ENCODE measurements at places on chromosomes 3 and 15.

DNA sequence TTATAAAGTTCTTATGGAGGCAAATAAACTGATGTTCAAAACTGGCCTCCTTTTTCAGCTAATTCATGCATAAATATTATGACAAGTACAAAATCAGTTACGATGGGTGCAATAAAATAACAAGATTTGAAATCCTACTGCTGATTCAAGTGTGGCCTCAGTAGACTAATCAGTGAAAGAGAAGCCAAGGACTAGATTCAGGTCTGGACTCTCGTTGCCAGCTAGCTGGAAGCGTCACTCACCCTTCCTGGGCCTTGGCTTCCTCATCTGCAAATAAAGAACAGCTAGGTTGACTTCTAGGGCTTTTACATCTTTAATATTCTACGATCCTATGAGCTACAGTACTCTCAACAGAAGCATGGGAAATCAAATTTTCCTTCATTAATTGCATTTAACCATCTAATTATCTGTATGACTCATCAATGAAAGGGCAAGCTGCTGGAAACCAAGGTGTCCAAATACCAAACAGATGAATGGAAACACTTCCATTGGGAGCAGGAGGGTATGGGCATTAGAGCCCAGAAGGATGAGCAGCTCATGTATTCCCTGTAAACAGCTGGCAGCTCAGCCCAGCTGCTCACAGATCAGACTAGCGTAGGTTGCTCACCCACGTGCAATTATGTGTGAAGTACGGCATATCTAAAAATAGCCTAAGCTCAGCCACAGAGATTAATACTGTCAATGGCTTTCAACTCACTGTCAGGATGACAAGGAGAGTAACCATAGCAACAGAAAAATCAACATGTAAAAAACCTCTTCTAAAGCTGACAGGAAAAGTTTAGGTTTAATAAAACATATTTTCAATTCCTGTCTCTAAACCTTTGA lies 294.8 kb downstream of the PLCL2 start:
- no peak for DNase-seq

- DNase-seq, result no peak
These were observed 363.6 kb downstream of the NR2F2 start for GRCh38 chr15:96693990-96694517.

DNA sequence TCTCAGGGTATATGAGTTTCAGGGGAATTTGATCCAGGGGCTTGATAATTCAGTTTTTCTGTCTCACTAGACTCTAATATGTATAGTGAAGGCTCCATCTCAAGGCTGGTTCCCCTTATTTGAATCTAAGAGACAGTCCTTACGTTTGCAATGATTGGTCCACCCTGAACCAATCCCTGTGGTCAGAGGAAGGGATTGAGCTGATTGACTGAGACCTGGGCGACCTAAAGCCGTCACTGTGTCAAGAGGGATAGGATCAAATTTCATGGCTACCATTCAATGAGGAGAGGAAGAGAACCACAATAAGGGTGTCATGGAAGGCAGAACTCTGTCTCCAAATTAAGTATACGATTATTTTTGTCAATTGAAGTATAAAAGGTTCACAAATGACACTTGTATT lies 16.3 kb downstream of the NUDT16 start:
- DNase-seq, result no peak

DNA sequence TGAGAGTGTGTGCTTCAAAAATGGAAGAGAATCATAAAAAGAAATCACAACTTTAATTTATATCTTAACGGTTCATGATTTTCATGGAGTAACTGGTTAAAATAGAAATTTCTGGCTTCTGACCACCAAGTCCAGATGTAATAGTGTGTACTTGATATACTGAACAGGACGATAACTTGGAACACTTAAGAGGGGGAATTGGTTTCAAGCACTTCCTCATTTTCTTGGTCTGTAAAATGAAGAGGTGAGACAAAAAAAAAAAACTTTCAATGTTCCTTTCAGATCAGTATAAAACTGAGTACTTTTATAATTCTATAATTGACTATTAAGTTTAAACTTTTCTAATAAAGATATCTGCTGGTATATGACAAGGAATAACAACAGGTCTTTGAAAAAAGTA lies 64.0 kb upstream of the TRA2B start:
- no peak for DNase-seq

- no peak for DNase-seq
These were observed 91.3 kb downstream of the LARS2 start for GRCh38 chr3:45479621-45480035.

DNA sequence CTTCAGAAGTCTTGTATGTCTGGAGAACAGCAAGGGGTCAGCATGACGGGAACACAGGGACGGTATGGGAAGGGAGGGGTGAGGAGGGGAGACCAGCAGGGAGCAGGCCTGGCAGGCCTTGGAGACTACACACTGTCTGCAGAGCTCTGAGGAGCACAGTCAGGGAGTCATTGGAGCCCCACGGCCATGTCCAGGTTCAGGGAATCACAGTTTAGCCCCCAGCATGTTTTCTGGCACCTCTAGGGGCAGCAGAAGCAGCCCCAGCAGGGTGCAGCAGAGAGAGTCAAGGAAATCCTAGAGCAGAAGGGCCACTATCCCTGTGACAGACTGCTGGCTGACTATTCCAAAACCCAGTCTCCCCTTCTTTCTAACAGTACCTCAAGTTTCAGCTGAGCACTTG lies 3.2 kb downstream of the LAMP3 start:
- no peak for DNase-seq

DNA sequence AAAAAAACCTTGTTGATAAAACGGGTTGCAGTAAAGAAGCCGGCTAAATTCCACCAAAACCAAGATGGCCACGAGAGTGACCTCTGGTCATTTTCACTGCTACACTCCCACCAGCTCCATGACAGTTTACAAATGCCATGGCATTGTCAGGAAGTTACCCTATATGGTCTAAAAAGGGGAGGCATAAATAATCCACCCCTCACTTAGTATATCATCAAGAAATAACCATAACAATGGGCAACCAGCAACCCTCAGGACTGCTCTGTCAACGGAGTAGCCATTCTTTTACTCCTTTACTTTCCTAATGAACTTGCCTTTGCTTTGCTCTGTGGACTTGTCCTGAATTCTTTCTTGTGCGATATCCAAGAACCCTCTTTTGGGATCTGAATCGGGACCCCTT lies 14.4 kb upstream of the CDC25A start:
- DNase-seq, result no peak

DNA sequence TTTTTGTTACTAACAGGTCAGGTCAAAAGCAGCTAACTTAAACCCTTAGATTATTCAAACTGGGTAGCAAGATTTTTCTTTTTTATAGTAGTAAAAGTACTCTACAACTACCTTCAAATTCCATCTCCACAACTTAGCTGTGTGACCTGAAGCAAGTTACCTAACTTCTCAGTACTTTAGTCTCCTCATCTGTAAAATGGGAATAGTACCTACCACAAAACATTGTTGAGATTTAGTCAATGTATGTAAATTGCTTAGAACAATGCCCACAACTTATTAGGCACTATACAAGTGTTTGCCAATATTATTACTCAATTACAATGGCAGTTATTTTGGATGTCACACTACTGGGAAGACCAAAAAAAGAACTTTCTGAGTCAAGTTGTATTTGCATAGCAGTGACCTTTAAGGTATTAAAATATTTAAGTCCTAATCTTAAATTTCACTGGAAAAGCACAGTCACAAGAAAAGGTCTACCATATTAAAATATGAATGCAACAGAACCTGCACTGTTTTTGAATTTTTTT lies 2.9 kb downstream of the TASOR start:
- DNase-seq, result no peak

DNA sequence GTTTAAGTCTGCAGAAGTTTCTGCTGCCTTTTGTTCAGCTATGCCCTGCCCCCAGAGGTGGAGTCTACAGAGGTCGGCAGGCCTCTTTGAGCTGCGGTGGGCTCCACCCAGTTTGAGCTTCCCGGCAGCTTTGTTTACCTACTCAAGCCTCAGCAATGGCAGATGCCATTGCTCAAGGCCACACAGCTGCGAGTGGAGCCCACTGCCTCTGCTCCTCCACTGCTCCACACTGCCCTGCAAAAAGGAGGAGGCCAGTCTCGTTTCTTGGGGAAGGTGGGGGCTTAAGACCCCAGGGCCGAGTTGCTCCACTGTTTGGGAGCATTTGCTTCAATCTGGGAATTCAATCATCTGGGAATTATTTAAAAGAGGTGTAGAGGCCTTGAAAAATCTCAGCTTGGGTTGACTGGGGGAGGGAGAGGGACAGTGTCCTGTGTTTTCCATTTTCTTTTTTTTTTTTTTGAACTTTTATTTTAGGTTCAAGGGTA lies 144.6 kb upstream of the MEF2A start:
- no peak for DNase-seq

DNA sequence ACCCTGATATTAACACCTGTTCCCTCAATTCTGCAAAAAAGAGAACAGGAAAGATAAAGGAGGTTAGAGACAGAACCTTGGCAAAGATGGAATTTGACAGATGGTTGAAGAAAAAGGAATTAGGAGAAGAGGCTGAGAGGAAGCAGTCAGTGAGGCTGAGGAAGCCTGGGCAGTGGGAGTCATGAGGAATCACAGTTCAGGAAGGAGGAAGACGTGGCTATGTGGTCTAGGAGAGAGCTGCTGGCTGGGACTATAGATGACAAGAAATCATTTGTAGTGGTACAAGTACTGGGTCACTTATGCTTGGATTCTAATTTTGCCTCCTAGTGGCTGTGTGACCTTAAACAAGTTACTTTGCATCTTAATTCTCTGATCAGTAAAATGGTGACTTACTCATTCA lies 49.0 kb downstream of the LARS2 start:
- DNase-seq, result no peak

Data from stimulated activated CD4-positive, alpha-beta T cell treated with anti-CD3 and anti-CD28 coated beads, Interleukin-1b, Interleukin-23, amount 100 ng/mL, for 24 hours (primary cell).